ENCODE measurements at places on chromosomes 6 and 20. TPM values are rescaled to one million over a fixed set of nuclear protein-coding genes. Genes with fewer than 3 reads are reported as not detected.

The SLC35F1 gene
- total RNA-seq, result not detected

The FOXQ1 gene
- total RNA-seq, result not detected

The TCF21 gene
- total RNA-seq, result not detected

The MPC1 gene
- total RNA-seq, result 19.6 TPM

The MGME1 gene
- 33.3 TPM for total RNA-seq

The DEFB123 gene
- total RNA-seq, result not detected

The TULP4 gene
- 90.0 TPM for total RNA-seq

The C6orf58 gene
- not detected for total RNA-seq

The SNX9 gene
- total RNA-seq, result 53.0 TPM

The RALGAPA2 gene
- 32.2 TPM for total RNA-seq

The VSX1 gene
- not detected for total RNA-seq

The WRNIP1 gene
- total RNA-seq, result 32.1 TPM

The BPI gene
- not detected for total RNA-seq

DNA sequence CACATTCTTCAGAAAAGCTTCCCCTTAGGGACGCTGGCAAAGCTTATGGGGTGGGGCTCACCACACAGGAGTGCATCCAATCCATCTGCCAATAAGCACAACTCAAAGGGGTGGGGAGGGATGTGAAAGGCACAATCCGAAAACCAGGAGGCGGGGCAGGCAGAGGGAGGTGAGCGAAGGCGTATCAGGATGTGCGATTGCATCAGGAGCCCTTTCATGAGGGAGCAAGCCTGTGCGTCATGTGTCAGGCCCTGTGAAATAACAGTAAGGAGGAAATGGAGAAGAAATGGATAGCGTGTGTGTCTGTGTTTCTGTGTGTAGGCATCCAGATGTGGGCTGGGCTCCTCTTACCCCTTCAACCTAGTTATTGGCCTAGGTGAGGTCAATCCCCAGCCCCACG lies 382.4 kb upstream of the CDH4 start:
- DNase-seq, result no peak
- no peaks in the 10 kb centered on the region for H3K36me3 ChIP-seq
- H3K4me1 ChIP-seq, result no peaks in the 10 kb centered on the region
- no peaks in the 10 kb centered on the region for H3K27me3 ChIP-seq
- H3K4me3 ChIP-seq, result no peak overlapping the region

DNA sequence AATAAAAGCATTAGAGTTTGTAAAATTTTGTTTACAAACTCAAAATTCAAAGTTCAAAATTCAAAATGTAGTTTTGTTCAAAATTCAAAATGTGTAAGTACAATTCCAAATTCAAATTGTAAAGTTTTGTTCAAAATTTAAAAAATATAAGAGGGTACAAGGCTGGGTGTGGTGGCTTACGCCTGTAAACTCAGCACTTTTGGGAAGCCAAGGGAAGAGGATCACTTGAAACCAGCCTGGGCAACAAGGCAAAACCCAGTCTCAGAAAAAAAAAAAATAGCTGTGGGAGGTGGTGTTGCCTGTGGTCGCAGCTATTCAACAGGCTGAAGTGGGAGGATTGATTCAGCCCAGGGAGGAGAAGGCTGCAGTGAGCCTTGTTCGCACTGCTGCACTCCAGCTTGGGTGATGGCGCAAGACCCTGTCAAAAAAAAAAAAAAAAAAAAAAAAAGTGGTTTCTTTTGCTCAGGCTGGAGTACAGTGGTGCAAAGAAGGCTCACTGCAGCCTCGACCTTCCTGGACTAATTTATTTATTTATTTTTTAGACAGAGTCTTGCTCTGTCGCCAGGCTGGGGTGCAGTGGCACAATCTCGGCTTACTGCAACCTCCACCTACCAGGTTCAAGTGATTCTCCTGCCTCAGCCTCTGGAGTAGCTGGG lies 5.4 kb upstream of the ZBTB12 start:
- no peaks in the 10 kb centered on the region for H3K36me3 ChIP-seq
- no peak overlapping the region for H3K27ac ChIP-seq
- no peak for DNase-seq
- H3K4me1 ChIP-seq, result peaks cover 8% of the 10 kb centered on the region
- H3K27me3 ChIP-seq, result no peaks in the 10 kb centered on the region

DNA sequence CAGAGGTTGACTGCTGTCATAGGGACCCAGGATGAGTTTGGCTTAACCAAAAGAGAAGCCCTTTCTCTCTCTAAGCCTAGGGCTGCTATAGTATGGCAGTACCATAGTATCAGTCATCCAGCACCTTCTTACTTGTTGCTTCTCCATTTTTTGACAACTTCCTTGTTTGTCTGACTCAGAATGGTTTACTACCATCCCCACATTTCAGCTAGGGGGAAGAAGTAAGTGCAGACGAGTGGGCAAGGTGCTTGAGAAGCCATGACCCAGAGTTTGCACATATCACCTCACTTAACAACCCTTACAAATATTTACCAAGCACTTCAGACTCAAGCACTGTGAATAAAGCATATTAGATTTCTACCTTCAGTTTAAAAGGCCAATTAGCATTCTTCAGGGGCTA lies 289.9 kb upstream of the TSHZ2 start:
- no peak overlapping the region for H3K4me3 ChIP-seq
- H3K4me1 ChIP-seq, result no peaks in the 10 kb centered on the region
- no peaks in the 10 kb centered on the region for H3K36me3 ChIP-seq

- DNase-seq, result no peak
- no peaks in the 10 kb centered on the region for H3K27me3 ChIP-seq
- no peak overlapping the region for H3K4me3 ChIP-seq
- no peaks in the 10 kb centered on the region for H3K4me1 ChIP-seq
- no peaks in the 10 kb centered on the region for H3K36me3 ChIP-seq
- no peak overlapping the region for H3K27ac ChIP-seq
Observed at GRCh38 chr6:40350747-40351217, 236.4 kb downstream of the LRFN2 start.

DNA sequence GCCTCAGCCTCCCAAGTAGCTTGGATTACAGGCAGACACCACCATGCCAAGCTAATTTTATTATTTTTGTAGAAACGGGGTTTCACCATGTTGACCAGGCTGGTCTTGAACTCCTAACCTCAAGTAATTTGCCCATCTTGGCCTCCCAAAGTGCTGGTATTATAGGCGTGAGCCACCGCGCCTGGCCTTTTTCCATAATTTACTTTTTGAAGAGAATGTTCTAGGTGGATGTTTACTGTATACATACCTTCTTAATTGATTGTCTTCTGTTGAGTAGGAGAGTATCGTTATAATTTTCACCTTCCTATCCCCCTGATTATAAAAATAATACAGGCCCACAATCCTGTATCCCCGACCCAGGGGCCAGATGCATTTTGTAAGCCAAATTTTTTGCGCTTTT lies 174.4 kb downstream of the BCAS1 start:
- H3K36me3 ChIP-seq, result no peaks in the 10 kb centered on the region
- H3K27me3 ChIP-seq, result no peaks in the 10 kb centered on the region
- no peak overlapping the region for H3K27ac ChIP-seq
- H3K4me3 ChIP-seq, result no peak overlapping the region

DNA sequence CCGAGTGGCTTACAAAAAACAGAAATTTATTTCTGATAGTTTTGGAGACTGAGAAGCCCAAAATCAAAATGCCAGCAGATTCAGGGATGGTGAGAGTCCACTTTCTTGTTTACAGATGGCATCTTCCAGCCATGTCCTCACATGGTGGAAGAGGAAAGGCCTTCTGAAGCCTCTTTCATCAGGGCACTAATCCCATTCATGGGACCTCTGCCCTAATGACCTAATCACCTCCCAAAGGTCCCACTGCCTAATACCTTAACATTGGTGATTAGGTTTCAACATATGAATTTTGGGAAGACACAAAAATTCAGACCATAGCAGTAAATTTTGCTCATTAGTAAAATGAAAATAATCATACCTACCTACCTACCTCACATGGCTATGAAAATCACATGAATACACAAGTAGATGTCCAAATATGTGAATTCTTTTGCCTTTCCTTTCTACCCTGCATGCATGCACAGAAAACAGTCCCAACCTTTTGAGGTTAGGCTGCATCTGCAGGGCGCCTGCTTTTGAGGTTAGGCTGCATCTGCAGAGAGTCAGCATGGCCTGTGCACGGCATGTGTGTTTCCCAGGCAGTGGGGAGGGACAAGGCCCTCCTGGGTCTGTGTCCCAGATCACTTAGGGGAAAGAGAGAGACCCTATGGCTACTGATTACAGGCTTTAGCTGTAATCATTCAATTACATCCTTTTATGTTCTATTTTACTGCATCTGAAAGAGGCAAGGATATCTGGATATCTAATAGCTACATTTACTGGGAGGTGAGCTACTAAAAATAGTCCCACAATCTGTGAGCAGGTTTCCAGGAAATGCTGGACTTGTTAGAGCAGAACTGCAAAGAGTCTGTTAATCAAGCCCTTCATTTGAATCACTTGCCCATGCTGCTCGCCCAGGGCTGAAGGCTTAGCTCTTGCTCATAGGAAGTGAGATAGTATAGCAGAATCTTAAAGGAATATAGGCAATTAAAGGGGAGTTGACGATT lies 497.7 kb upstream of the MARCKS start:
- no peaks in the 10 kb centered on the region for H3K27me3 ChIP-seq
- H3K4me3 ChIP-seq, result no peak overlapping the region
- H3K36me3 ChIP-seq, result no peaks in the 10 kb centered on the region
- H3K27ac ChIP-seq, result no peak overlapping the region
- H3K4me1 ChIP-seq, result no peaks in the 10 kb centered on the region

- no peak for DNase-seq
- no peak overlapping the region for H3K27ac ChIP-seq
- no peaks in the 10 kb centered on the region for H3K27me3 ChIP-seq
- H3K4me3 ChIP-seq, result no peak overlapping the region
- H3K36me3 ChIP-seq, result no peaks in the 10 kb centered on the region
Observed at GRCh38 chr20:59667981-59668515, 63.7 kb downstream of the PHACTR3 start.

- H3K27ac ChIP-seq, result no peak overlapping the region
- no peak for DNase-seq
- no peaks in the 10 kb centered on the region for H3K36me3 ChIP-seq
Observed at GRCh38 chr6:163709255-163709654, 294.7 kb downstream of the QKI start.

DNA sequence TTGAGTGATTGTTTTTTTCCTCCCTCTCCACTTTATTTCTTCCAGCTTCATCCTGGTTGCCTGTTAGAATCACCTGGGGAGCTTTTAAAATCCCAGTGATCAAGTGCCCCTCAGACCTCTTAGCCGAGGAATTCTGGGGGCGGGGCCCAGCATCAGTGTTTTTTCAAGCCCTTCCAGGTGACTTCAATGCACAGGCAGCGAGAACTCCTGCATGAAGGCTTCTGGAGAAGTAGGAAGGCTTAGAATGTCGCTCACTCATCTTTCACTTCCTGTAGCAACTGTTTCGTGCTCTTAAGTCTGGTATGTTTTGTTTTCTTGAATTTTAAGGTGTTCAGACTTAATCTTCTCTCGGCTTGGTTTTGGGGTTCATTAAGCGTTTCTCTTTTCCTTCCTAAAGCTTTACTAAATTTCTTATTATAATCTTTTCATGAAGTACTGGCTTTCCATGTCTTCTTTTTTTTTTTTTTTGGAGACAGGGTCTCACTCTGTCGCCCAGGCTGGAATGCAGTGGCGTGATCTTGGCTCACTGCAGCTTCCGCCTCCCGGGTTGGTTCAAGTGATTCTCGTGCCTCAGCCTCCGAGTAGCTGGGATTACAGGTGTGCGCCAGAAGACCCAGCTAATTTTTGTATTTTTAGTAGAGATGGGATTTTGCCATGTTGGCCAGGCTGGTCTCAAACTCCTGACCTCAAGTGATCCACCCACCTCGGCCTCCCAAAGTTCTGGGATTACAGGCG lies 30.9 kb upstream of the TULP1 start:
- no peak overlapping the region for H3K27ac ChIP-seq
- H3K4me3 ChIP-seq, result no peak overlapping the region
- H3K4me1 ChIP-seq, result no peaks in the 10 kb centered on the region
- H3K27me3 ChIP-seq, result no peaks in the 10 kb centered on the region

DNA sequence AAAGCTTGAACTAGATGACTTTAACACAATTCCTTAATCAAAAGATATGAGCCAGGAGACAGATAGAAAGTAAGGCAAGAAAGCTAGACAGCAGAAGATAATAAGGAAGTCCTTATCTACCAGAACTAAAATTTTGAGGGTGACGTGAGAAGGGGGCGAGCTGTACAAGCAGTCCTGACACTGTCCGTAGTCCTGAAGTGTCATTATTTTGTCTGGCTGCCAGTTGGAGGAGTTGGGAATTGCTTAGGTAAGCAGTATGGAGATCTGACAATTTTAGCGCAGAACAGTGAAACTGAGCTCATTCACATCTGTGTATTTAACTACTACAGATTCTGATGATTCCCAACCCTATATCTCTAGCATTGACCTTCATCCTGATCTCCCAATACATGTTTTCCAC lies 25.8 kb upstream of the CEP85L start:
- H3K27ac ChIP-seq, result no peak overlapping the region
- H3K4me3 ChIP-seq, result no peak overlapping the region
- H3K36me3 ChIP-seq, result no peaks in the 10 kb centered on the region
- no peaks in the 10 kb centered on the region for H3K4me1 ChIP-seq
- H3K27me3 ChIP-seq, result no peaks in the 10 kb centered on the region
- DNase-seq, result no peak

DNA sequence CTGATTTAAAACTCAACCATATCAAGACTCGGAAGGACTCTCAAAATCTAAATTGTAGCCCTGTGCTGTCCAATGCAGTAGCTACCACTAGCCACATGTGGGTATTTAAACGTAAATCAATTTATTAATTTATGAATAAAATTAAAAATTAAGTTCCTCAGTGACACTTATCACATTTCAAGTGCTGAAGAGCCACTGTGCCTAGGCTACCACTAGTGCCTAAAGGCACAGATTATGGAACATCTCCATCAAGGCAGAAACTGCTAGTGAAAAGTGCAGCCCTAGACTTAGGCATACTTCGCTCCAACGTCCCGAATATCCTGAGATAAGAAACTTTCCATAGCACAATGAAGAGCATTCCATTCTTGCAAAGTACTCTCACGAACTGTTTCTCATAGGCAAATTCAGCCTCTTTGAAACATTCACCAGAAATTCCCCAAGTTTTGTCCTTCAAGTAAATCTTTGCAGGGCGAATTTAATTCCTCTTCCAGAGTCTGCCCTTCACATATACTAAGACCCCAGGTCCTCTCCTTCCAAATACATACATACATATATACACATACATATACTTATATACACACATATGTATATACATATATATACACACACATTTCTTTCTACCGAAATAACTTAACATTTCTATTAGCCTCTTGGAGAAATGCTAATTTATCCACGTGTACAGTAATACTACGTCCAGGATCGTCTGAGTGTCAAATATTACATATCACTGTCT lies 1.3 kb downstream of the SUPT3H start:
- no peaks in the 10 kb centered on the region for H3K27me3 ChIP-seq
- H3K27ac ChIP-seq, result peak overlapping the region; percentile 97

DNA sequence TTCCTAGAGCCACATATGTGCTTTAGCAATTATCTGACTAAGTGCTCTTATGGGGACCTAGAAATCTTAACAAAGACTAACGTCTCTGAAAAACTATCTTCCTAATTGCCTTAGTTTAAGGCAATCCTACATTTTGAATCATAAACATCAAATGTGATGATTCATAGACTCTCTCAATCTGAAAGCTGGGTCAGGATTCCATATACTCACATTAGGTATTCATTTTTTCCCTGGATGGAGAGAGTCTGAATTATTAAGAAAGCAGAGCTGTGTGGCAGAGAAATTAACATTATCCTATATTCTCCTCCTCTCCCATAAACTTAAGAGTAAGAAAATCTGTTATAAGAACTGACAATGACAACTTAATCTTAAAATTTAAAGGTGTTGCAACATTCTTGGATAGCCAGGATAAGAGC lies 1.6 kb upstream of the PRL start:
- no peak for DNase-seq
- H3K27ac ChIP-seq, result no peak overlapping the region
- H3K36me3 ChIP-seq, result no peaks in the 10 kb centered on the region
- H3K27me3 ChIP-seq, result no peaks in the 10 kb centered on the region
- no peak overlapping the region for H3K4me3 ChIP-seq
- H3K4me1 ChIP-seq, result no peaks in the 10 kb centered on the region

- H3K27me3 ChIP-seq, result no peaks in the 10 kb centered on the region
- H3K4me3 ChIP-seq, result no peak overlapping the region
- no peak overlapping the region for H3K27ac ChIP-seq
- no peaks in the 10 kb centered on the region for H3K4me1 ChIP-seq
Observed at GRCh38 chr6:93341900-93342613, 77.3 kb downstream of the EPHA7 start.

Data from B cell (primary cell).